ENCODE measurements at places on chromosomes 5 and 9.

DNA sequence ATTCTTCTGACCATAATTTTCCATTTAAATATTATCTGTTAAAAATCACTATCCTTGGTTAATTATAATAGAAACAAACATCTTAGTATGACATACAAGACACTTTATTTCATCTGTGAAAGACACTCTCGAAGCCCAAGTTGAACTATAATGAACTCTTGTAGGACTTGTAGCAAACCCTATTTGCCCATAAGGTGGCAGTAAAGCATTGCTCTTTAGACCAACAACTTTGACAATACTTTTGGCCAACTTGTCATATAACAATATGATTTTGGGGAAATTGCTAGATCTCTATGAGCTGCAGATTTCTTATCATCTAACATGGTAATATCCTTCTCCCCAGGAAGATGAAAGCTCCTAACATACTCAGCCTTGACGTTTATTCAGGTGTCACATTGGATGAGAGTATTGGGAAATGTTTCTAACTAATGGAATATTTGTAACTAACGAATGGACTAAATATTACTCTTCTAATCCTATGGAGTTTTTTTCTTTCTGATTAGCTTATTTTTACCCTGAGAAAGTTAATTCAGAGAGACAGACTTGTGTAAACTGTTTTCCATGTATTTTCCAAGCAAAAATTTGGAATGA lies 11.0 kb downstream of the SPINK14 start:
- DNase-seq: peak; percentile 4

- no peak for DNase-seq
These were observed 141.6 kb upstream of the ZNF608 start for GRCh38 chr5:124888050-124888506.

GRCh38 chr5:29697785-29698414 lies 1495.6 kb upstream of the CDH6 start:
- DNase-seq: peak; percentile 29

DNA sequence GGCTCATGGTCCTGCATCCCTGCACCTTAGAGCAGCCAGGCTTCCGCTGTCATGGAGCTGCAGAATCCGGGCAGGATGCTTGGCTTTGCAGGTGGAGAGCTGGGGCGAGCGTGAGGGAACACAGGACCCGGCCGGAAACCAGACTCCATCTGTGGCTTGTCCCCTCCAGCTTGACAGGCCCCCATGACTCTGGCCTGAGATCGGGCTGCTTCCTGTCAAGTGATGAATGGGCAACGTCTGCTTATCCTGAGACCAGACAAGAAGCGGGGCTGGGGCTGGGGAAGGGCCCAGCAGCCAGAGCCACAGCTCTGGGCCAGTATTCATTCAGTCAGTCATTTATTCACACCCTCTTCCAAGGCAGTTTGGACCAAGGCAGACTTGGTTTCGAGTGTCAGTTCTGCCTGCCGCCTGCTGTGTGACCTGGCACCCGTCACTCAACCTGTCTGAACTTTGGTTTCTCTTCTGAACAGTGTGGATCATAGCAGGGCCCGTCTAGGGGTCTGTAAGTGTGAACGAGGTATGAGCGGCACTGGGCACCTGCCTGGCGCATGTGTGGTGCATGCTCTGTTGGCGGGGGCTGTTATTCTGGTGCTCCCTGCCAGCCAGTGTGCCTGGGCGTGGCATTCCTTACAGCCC lies 37.5 kb downstream of the NEK6 start:
- peak; percentile 85 for DNase-seq

DNA sequence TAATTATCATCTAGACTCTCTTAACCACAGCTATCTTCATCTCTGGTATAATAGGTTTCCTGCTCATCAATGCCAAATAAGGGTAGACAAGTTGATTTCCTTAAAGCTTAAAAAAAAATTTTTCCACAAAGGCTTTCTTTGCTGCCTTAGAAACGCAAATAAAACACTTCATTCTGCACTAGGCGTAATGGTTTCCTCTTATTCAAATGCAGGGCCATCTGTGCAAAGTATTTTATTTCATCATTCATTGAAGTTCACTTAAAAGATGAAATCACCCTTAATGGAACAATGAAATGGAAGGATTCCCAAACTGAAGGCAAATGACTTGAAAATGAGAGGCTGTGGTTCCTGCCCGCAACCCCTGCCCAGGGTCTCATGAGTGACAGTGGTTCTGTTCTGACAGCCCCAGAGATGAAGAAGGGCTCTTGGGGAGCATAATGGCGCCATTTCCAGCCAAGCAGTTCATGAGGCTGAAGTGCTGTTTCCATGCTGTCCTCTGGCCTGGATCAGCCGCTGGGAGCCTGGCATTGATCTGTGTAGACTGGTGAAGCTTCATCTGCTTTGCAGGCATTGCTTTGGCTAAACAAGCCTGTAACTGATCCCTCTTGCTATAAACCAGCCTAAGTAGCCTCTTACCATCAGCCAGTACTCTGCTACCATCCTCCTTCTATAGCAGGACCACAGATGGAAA lies 276.9 kb upstream of the WWC1 start:
- no peak for DNase-seq

DNA sequence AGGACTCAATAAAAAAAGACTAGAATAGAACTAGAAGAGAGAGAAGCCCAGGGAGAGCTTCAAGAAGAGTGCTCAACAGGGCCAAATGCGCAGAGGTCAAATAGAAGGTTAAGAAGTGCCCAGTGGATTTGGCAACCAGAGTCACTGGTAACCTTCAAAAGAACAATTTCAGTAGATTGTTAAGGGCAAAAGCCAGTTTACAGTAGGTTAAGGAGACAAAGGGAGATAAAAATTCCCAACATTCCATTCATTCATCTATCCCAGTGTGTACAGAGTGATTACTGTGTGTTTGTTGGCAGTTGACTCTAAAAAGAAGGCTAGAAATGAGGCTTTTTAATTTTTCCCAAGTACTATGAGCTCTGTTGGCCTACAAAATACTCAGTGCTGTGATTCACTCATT lies 69.4 kb downstream of the RIGI start:
- DNase-seq: no peak

- no peak for DNase-seq
These were observed 11.9 kb downstream of the UHRF2 start for GRCh38 chr9:6424940-6425339.

DNA sequence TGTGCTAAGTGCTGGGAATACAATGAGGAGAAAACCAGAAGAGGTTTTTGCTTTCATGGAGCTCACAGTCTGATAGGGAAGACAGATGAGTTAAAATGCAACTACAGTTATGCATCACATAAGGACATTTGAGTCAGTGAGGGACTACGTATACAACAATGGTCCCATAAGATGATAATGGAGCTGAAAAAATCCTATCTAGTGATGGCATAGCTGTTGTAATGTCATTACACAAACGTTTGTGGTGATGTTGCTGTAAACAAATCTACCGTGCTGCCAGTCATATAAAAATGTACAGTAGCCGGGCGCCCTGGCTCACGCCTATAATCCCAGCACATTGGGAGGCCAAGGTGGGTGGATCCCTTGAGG lies 110.1 kb upstream of the RAD23B start:
- no peak for DNase-seq
